ENCODE measurements at places on chromosomes 7 and 10.

- DNase-seq, result no peak
Observed at GRCh38 chr10:70673043-70673928, 980 bp downstream of the ADAMTS14 start.

DNA sequence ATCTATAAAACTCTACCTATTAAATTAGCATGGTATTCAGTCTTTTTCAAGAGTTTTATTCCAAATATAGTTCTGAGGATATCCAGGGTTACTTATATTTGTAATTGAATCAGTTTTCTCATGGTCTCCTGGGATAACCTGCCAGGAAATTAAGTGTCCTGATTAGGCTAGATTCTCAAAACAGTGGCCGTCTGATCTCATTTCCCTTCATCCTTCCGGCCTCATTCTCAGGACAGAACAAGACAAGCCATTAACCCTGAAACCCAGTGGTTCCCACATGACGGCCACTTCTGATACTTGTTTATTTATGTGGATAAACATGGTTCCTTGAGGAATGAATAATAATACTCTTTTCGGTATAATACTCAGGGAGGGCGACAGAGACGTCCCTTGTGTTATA lies 417.6 kb upstream of the POT1 start:
- no peak for DNase-seq

GRCh38 chr7:83365746-83366145 lies 203.1 kb upstream of the PCLO start:
- no peak for DNase-seq

GRCh38 chr7:39892361-39892760 lies 57.7 kb upstream of the CDK13 start:
- no peak for DNase-seq

- no peak for DNase-seq
Observed at GRCh38 chr10:112059220-112059619, 124.3 kb downstream of the GPAM start.

- DNase-seq, result no peak
Observed at GRCh38 chr7:8386926-8387550, 46.4 kb upstream of the NXPH1 start.

DNA sequence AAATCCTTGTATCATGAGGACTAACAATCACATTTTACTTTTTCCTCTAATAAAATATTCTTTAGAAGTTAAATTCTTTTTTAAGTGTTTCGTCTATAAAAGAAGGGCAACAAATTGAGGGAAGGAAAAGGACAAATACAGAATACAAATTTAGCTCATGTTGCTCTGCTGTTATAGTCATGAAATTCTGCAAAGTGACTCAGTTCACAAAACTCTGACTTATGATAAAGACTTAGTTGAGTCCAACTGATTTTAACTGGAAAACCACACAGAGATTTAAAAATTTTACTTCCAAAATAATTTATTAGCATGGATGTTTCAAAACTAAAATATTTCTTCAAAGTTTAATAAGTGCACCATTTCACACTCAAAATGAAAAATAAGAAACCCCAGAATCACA lies 75.0 kb upstream of the GPR22 start:
- DNase-seq, result no peak

Data from stimulated activated CD4-positive, alpha-beta T cell treated with anti-CD3 and anti-CD28 coated beads, Interleukin-1b, Interleukin-23, amount 100 ng/mL, for 1 hour (primary cell).